Stimulated activated CD4-positive, alpha-beta T cell treated with anti-CD3 and anti-CD28 coated beads, Interleukin-15, amount 100 ng/mL, for 1 hour (primary cell): ENCODE measurements at places on chromosomes 3 and 15.

GRCh38 chr3:124885466-124886167 lies 1.5 kb downstream of the ITGB5 start:
- no peak for DNase-seq

DNA sequence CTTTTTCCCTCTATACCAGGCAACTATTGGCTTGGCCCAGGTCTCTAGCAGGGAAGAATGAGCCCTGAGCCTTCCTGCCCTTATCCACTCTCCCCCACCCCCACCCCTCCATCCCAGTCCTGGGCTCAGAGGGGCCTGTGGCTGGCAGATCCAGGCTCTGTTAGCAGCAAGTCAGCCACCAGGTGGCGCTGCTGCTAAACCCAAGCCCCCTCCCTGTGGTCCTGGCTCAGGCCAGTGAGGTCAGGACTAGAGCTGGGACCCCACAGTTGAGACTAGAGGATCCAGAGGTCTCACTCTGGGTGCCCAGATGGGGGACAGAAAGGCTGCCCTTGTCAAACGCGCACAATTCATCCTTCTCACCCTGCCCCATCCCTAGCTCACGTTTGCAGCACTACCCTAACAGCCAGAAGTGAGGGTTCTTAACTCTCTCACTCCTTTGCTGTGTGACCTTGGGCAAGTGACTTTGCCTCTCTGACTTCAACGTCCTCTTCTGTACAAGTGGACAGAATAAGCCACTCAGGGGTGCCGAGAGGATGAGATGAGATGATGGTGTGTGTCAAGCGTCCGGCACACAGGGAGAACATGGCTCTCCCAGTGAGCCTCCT lies 46.8 kb upstream of the SLC6A1 start:
- DNase-seq: no peak

DNA sequence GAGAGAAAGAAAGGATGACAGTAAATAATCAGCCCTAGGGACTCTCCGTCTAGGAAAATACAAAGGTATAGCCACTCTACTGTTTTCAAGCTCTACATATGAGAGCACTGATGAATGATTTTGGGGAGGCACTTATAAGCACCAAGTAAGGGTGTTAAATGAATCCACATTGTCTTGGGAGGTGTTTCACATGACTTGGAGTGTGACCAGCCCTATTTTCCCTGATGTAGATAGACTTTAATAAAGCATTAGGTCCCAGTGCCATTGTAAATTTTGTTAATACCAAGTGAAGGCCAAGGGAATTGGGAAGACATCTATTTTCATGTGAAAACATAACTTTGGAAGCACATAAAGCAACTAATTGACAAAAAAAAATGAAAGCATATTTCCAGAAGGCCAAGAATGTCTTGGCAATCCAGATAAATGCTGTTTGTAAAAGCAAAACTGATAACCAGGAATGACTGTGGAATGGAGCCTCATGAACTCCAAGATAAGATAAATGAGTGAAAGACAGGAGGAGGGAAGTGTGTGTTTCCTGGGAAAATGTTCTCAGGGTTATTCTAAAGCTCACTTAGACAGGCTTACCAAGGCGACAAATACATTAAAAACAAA lies 96.0 kb upstream of the MYZAP start:
- DNase-seq: no peak

DNA sequence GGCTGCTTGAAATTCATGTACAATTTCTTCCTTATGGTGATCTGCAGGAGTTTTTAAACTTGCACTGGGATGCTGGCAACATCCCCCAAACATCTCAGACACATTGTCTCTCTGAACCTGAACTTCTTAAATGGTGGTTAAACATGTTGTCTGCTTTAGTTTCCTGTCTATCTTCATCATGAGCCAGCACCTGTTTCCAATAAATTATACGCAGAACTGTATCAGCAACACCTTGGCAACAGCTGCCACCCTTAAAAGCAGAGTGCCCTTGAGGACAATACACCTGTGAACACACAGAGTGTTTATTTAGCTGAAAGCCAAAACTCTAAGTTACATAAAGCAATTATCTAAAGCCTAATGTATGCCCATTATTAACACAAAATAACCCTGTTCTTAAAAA lies 242.9 kb downstream of the WNT5A start:
- DNase-seq: no peak
